ENCODE measurements at places on chromosomes 4 and X.

- DNase-seq: peak; percentile 37
Measured at GRCh38 chrX:20527558-20528011, 260.9 kb upstream of the RPS6KA3 start.

DNA sequence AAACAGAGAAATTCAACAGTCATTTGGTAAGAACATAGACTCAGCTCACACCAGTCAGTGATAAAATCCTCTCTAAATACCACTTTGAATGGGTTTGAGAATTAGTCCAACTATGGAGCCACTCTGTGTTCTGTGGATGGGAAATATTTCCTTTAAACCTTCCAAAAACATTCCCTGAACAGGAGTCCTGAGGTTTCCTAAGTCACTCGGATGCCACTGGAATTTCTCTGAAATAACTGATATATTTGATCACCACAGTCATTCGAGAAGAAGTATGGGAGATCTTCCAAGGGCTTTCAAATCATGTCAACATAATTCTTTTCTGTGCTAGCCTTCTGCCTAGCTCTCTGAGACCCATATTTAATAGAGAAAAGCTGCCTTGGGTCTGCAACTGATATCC, 958.6 kb downstream of the STIM2 start:
- no peak for DNase-seq

DNA sequence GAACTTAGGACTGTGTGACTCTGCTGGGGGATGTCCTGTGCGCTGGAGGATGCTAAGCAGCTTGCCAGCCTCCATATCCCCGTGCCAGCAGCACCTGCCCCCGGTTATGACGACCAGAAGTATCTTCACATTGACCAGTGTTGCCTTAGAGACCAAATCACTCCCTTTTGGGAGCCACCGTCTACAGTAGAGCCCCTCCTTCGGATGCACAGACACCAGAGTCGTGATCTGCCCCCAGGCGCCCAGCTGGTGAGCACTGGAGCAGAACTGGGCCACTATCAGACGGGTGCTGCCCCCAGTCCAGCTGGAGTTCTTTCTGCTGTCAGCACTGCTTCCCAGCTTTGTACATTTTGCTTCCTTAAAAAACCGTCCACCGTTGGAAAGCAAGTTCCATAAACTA, 30.0 kb upstream of the TADA2B start:
- DNase-seq: no peak

DNA sequence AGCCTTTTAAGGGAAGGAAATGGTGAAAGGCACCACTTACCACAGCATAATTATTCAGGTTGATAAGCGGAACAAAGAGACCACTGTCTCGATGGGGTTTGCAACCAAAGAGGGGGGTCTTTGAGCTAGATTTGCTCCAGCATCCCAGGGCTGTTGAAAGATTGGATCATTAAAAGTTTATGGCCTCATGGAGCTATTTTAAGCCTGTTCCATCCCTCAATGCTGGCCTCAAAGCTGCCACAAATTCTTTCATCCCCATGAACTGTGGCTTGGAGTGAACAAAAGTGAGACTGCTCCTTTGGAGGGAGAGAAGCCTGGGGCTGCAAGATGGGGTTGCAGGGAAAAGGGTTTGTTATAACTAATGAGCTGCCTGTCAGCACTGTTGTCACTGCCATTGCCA, 209.8 kb downstream of the RTL9 start:
- DNase-seq: no peak

GRCh38 chr4:83340692-83341343, 6.2 kb upstream of the HPSE start:
- no peak for DNase-seq

GRCh38 chr4:122728856-122729255, 3.6 kb upstream of the BBS12 start:
- no peak for DNase-seq

- peak; percentile 7 for DNase-seq
Measured at GRCh38 chrX:387729-388128, 1.0 kb upstream of the PPP2R3B start.

- DNase-seq: no peak
Measured at GRCh38 chrX:40090050-40090804, 7.5 kb downstream of the BCOR start.

DNA sequence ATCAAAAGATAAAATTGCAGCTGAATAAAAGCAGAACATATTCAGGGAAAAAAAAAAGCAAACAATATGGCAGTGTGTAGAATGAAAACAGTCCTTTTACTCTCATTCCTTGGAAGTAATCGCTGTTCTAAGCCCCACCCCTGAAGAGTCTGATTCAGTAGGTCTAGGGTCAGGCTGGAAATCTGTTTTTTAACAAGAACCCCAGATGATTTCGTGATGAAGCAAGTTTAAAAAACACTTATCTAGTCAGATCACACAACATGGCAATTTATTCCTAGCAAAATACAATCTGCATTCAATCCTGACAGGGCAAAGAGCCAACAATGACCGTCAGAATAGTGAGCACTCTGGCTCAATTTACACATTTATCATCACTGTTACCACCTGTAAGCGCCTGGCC, 16.1 kb downstream of the FAM120C start:
- no peak for DNase-seq

- no peak for DNase-seq
Measured at GRCh38 chr4:23773884-23774636, 115.8 kb downstream of the PPARGC1A start.
